Cardiac muscle cell (in vitro differentiated cells and primary cell): ENCODE measurements at places on chromosomes 11 and 22. TPM values are rescaled to one million over a fixed set of nuclear protein-coding genes. Genes with fewer than 3 reads are reported as not detected.

The GPR83 gene
- polyA plus RNA-seq = not detected in 2 replicates

DNA sequence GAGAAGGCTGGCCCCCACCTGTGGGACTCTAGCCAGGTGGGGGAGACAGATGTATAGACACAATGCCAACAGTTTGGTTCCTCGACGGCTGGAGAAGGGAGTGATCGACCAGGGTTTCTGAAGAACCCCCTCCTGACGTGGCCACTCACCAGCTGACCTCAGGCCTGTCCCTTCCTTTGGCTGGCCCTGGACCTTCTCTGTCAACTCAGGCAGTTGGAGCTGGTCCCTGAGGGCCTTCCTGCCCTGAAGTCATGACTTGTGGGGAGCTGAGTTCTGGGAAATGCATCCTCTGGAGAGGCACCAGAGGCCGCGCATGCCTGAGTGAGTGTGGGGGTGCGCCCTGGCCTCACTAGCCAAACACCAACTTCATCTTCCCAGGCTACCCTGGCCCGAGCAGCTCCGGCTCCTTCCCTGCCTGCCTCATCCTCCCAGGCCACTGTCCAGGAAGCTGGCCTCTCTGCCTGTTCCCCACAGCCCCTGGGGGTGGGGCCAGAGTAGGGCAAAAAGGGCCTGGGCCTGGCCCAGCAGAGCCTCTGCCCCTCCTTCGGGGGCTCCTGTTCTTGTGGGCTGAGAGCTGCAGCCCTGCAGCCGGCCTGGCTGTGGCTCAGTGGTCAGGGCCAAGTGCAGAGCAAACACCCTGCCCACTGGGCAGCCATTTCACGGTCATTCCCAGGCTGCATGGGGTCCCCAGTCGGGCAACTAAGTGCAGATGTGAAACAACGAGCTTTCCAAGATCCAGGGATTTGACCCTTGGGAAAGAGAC lies 23.6 kb downstream of the TXN2 start:
- DNase-seq = no peak

DNA sequence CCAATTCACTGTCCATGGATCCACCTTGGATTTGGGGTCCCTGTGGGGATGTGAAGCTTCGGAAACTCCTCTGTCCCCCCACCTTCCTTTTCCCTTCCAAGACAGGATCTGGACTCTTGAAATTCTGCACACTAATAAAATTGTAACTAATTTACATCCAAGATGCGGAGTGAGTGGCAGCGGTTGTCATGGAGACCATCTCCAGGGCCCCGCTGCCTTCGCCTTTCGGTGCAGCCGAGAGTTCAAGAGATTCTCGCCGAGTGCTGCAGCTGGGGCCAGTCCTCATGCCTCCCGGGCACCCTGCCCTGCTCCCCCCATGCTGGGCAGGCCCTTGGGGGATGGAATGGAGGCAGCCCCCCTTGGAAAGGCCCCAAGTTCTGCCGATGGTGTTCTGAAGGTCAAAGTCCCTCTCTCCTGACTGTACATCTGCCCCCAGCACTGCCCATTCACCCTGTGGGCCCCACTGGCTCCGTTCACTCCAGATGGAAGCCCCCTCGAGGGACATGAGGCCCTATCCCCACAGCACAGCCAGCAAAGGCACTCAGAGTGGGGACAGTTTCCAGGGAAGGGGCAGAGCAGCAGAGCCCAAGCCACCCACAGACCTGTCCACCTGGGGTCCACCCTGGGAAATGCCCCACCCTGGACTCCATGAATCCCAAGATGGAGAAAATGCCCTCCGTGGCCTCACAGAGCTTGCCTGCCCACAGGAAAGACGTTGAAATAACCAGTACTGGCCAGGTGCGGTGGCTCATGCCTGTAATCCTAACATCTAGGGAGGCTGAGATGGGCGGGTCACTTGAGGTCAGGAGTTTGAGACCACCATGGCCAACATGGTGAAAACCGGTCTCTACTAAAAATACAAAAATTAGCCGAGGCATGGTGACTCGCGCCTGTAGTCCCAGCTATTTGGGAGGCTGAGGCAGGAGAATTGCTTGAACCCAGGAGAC lies 25.9 kb downstream of the IGLL1 start:
- no peak for DNase-seq

GRCh38 chr11:118928870-118929500 lies 3.3 kb upstream of the BCL9L start:
- peak; percentile 81 for DNase-seq
